ENCODE measurements at places on chromosomes 5 and 9. TPM values are rescaled to one million over a fixed set of nuclear protein-coding genes. Genes with fewer than 3 reads are reported as not detected.

The CER1 gene
- not detected for total RNA-seq

The OLFML2A gene
- 39.5 TPM for total RNA-seq

DNA sequence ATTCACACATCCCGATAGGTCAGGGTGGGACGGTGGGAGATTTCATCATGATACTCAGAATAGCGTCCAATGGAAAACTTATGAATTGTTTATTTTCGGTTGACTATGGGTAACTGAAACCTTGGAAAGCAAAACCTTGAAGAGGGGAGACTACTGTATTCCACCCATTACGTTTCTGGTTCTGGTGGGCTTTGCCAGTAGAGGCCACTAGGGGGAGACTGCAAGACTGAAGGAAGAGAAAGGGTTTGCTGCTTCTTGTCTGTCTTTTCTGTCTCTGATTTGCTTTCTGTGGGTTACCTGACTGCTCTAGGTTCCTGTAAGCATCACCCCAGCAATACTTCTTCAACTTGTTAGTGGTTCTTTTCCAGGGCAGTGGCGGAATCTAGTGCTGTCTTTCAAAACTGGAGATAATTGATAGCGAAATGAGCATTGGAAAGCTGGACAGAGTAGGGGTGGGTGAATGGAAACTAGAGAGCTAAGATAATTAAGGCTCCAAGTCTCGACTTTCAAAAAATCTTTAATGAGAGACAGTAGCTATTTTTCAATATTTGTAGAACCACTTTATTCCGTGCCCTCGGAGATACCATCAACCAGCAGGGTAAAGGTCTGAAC lies 27.0 kb downstream of the GRIN3A start:
- H3K4me1 ChIP-seq, result no peaks in the 10 kb centered on the region
- H3K36me3 ChIP-seq, result no peaks in the 10 kb centered on the region
- DNase-seq, result no peak
- no peak overlapping the region for H3K4me3 ChIP-seq
- H3K27ac ChIP-seq, result no peak overlapping the region
- H3K27me3 ChIP-seq, result no peaks in the 10 kb centered on the region

- H3K4me3 ChIP-seq, result no peak overlapping the region
- DNase-seq, result no peak
- no peaks in the 10 kb centered on the region for H3K4me1 ChIP-seq
- no peaks in the 10 kb centered on the region for H3K27me3 ChIP-seq
- H3K27ac ChIP-seq, result no peak overlapping the region
Measured at GRCh38 chr5:78766412-78766762, 117.8 kb upstream of the LHFPL2 start.

- no peak overlapping the region for H3K4me3 ChIP-seq
- H3K27me3 ChIP-seq, result no peaks in the 10 kb centered on the region
- H3K36me3 ChIP-seq, result peaks cover 7% of the 10 kb centered on the region
- no peak overlapping the region for H3K27ac ChIP-seq
- DNase-seq, result no peak
Measured at GRCh38 chr9:91301161-91301560, 60.6 kb downstream of the AUH start.

DNA sequence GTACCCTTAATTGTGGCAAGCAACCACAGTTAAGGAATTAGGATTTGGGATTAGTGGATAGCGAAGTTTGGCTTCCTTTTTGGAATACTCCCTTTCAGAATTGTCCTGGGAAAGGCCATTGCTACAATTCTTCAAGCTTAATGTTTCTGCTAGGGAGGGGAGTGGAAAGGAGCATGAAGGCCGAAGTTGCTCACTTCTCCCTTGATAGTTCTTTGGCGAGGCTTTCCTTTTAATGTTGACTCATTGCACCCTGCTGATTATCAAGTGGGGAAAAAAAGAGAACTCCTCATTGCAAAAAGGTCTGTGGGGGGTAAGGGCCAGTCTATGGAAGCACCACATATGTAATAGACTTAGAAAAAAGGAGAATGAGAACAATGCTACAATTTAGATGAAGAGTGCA lies 30.7 kb downstream of the GRIN3A start:
- peaks cover 6% of the 10 kb centered on the region for H3K27me3 ChIP-seq
- H3K36me3 ChIP-seq, result no peaks in the 10 kb centered on the region
- no peak overlapping the region for H3K4me3 ChIP-seq
- no peak for DNase-seq
- H3K4me1 ChIP-seq, result no peaks in the 10 kb centered on the region

GRCh38 chr5:81922854-81923279 lies 49.0 kb upstream of the ATG10 start:
- no peak for DNase-seq
- H3K27ac ChIP-seq, result no peak overlapping the region
- H3K36me3 ChIP-seq, result no peaks in the 10 kb centered on the region
- no peaks in the 10 kb centered on the region for H3K27me3 ChIP-seq
